Stimulated activated naive CD4-positive, alpha-beta T cell treated with Interleukin-2 at 50 U/mL for 16 hours (primary cell): ENCODE measurements at places on chromosomes 7 and 10.

- DNase-seq, result no peak
Observed at GRCh38 chr7:16801111-16801542, 3.7 kb downstream of the AGR2 start.

DNA sequence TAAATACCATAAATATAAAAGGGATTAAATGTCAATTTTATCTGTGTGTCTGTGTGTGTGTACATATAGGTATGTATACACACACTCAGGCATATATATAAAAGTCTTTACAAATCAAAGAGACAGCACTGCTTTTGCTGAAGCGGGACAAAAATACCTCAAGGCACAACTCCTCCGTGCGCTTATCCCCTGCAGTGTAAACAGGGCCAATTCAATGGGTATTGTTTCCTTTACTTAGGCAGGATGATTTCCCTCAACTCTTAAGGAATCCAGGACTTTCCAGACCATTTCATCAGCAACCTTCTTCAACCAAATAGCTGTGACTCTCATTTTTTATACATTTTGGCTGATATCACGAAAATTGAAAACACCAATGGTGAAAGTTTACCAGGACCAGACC lies 227.7 kb downstream of the CRPPA start:
- DNase-seq, result no peak

DNA sequence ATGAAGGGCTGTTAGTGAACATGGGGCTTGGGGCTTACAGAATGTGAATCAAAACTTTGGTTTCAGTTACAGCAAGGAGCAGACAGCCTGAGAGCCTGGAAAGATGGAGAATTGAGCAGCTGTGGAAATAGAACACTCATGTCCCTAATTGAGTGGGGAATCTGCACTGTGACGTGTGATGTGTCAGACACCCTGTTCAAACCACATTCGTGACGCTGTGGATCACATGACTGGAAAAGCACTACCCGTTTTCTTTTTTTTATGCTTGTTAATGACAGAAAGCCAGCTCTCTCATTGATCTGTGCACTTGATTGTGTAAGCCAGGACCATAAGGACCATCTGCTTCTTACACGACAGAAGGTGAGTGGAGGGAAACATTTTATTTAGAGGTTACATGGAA lies 15.1 kb upstream of the TBX20 start:
- no peak for DNase-seq

- no peak for DNase-seq
Observed at GRCh38 chr10:4285121-4285520, 500.1 kb upstream of the KLF6 start.

DNA sequence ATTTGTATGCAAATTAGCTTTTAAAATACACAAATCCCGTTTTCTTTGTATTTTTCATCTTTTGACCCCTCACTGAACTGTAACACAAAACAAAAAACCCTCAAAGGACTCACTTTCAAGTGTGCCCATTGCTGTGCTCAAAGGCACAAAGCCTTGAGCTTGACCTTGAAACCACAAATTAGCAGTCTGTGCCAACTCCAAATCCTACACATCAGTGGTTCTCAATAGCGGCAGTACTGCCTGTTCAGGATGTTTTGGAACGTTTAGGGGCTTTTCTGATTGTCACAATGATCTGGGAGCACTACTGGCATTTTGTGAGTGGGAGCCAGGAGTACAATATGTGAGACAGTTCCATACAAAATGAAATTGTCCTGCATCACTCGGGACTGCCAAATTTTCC lies 55.5 kb downstream of the KDM7A start:
- DNase-seq, result no peak

GRCh38 chr10:17153321-17153720 lies 23.7 kb upstream of the CUBN start:
- DNase-seq, result no peak

DNA sequence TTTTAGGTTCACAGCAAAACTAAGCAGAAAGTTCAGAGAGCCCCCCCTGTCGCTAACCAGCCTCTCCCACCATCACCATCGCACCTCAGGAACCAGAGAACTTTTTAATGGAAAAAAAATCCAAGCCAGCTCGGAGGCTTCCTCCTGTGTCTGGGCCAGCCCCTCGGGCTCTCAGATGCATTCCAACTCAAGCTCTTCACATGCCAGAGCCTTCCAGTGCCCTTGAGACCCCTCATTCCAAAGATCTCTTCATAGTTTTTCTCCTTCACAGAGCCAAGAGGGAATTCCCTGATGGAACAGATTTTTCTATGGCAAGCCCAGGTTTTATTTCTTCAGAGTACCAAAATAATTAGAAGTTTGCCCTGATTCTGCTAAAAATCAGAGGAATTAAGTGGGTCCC lies 153.4 kb upstream of the LANCL2 start:
- no peak for DNase-seq
